Pancreas (tissue), 10 donors: ENCODE measurements at places on chromosomes 5 and 9. TPM values are rescaled to one million over a fixed set of nuclear protein-coding genes. Genes with fewer than 3 reads are reported as not detected.

DNA sequence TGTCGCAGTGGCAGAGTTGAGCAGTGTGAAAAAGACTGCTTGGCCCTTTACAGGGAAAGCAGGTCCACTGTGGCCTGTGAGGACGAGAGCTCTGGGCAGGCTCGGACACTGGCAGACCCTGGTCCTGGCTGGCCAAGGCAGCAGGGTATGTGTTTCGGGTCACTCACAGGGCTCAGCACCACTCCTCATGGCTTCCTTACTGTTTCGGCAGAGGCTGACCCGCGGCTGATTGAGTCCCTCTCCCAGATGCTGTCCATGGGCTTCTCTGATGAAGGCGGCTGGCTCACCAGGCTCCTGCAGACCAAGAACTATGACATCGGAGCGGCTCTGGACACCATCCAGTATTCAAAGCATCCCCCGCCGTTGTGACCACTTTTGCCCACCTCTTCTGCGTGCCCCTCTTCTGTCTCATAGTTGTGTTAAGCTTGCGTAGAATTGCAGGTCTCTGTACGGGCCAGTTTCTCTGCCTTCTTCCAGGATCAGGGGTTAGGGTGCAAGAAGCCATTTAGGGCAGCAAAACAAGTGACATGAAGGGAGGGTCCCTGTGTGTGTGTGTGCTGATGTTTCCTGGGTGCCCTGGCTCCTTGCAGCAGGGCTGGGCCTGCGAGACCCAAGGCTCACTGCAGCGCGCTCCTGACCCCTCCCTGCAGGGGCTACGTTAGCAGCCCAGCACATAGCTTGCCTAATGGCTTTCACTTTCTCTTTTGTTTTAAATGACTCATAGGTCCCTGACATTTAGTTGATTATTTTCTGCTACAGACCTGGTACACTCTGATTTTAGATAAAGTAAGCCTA lies 15.7 kb downstream of the SQSTM1 start:
- DNase-seq: no peak

SAXO1 gene
- not detected for total RNA-seq

DNA sequence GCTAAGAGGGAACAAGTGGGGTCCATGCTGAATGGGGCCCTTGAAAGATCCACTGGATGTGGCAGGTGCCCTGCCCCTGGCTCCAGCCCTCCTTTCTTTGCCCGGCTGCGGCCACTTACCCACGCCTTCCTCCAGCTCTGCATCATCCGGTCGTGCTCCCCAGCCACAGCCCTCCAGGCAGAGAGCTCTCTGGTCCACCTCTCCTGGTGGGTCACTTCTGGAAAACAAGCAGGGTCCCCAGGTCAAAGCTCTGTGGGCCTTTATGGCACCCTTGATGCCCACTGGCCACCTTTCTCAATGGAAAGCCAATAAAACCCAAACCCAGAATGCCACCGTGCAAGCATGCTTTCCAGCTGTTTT lies 45.0 kb downstream of the SECISBP2 start:
- no peak for DNase-seq

- no peak for DNase-seq
These were observed 82.7 kb downstream of the PTPDC1 start for GRCh38 chr9:94166976-94167346.

- no peak for DNase-seq
These were observed 273.2 kb downstream of the SMARCA2 start for GRCh38 chr9:2288309-2288708.

PCDHB12 gene
- 2.5 TPM for total RNA-seq

- DNase-seq: no peak
These were observed 62.1 kb downstream of the CEMIP2 start for GRCh38 chr9:71706176-71706575.

GRCh38 chr5:121503111-121503840 lies 348.4 kb upstream of the FTMT start:
- DNase-seq: no peak

DNA sequence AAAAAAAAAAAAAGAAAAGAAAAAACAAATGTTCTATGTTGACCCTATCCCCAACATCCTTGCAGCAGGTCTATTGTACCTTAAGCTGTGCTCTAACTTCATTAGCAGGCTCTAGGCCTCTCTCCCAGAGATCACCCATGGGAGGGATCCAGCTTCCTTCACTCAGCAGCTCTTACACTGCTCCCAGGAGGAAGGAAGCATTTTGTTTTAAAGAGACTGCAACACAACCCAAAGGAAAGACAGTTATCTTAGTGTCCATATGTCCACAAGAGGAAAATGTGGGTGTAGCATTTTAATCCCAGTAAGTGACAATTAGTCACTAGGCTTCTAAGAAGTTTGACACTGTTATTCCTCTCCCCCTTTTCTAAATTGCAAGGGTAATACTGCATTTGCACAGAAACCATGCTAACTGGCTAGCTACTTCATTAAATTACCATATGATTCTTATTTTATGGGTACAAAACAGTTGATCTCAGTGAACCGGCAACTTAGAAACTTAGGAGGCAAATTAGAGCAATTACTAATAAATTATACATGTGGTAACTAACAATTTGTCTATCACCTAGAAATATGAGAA lies 58.8 kb downstream of the MARCHF3 start:
- DNase-seq: no peak

LECT2 gene
- not detected for total RNA-seq

GRCh38 chr5:15904899-15905830 lies 274.4 kb downstream of the MARCHF11 start:
- DNase-seq: no peak

BRIX1 gene
- 4.3 TPM for total RNA-seq

GMCL2 gene
- total RNA-seq: not detected

JAKMIP2 gene
- 0.19 TPM for total RNA-seq

DNA sequence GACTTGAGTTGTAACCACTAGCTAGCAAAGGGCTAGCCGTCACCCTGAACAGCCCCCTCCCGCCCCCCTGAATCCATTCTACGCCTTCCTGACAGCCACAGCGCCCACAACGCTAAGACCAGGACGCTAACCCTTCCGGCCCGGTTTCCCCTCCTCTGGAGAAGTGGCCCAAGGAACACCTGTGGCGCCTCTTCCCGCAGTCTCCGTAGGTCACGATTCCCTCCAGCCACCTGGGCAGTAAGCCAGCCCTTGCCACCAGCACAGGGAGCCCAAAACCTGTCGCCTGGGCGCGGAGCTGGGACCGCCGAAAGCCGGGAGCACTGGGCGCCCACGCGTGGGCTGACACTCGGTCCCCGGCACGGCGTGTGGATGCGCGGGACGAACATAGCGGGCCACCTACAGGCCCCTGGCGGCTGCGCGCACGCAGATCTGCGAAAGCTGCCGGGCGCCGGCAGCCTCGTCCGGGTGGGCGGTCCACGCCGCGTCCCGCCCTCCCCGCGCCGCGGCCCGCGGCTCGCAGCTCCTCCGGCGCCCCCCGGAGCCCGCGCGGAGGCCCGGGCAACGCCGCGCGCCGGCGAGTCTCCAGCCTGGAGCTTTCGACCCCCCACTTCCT lies 596 bp downstream of the IRF1 start:
- peak; percentile 57 for DNase-seq

- no peak for DNase-seq
These were observed 123.8 kb downstream of the NR3C1 start for GRCh38 chr5:143279698-143280097.

- no peak for DNase-seq
These were observed 60.9 kb upstream of the ORM1 start for GRCh38 chr9:114261987-114262386.

- DNase-seq: no peak
These were observed 50.8 kb downstream of the ALDH7A1 start for GRCh38 chr5:126544087-126544740.

CCDC183 gene
- total RNA-seq: 3.1 TPM

GRCh38 chr5:1818784-1819183 lies 17.6 kb downstream of the NDUFS6 start:
- DNase-seq: no peak

- DNase-seq: no peak
These were observed 162.5 kb upstream of the GAS1 start for GRCh38 chr9:87109851-87110250.

RNF44 gene
- 13.8 TPM for total RNA-seq

DNA sequence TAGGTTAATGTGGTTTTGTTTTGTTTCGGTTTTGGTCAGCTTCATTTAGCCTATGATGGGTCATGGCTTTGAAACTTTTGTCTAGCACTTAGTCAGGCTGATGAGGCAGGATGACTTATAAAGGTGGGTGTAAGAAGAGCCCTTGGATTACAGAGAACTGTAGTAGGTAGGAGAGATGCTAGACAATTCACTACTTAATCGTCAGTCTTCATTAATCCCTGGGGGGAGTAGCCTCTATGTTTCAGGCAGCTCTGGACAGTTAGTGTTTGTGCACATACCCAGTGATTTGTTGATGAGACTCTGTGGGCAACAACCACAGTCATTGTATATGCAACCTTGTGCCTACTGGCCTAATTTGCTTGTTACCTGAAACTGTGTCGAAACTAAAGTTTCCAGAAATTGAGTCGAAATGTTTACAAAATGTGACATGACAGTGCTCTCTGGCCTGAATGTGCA lies 113.3 kb downstream of the MTREX start:
- no peak for DNase-seq

DNA sequence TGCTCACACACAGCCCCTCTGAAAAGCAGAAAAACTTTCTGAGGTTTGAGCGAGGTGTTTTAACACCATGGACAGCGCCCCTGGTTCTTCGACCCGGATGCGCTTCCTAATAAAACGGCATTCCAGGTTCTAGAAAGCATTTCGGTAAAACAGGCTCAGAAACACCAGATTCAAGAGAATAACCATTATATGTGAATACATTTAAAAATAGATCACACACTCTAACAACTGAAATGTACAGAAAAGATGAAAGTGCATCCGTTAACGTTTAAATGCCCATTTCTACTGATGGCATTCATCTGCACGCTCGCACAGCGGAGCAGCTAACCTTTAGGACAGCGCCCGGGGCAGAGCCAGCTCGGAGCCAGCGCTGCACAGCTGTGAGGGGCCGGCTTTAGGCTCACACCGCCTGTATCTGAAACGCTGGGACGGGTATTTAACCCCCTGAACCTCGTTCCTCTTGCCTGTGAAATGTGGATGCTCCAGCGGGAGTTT lies 26.3 kb upstream of the TENT4A start:
- DNase-seq: no peak

- no peak for DNase-seq
These were observed 43.1 kb downstream of the LHX2 start for GRCh38 chr9:124054582-124055227.

FOXI1 gene
- total RNA-seq: not detected

- DNase-seq: no peak
These were observed 637.7 kb downstream of the SLCO4C1 start for GRCh38 chr5:101658433-101658832.

GRCh38 chr5:114419067-114419388 lies 57.2 kb downstream of the KCNN2 start:
- DNase-seq: no peak

DNA sequence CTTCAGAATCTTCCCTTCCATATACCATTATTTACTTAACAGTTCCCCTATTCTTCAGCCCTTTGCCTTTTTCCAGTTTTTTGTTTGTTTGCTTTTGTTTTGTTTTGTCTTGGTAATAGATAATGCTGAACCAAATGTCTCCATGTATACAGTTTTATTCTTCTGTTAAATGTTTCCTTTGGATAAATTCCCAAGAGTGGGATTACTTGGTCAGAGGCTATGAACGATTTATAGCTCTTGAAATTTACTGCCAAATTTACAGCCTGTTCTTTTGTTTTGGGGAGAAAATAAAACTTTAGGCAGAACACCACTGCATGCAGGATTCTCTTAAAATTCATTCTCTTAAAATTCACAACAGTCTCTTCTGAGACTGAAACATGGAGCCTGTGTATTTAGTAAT lies 38.6 kb downstream of the NR4A3 start:
- DNase-seq: no peak

- DNase-seq: no peak
These were observed 169.2 kb upstream of the RGMB start for GRCh38 chr5:98604301-98604700.

- DNase-seq: no peak
These were observed 311.5 kb upstream of the TARS1 start for GRCh38 chr5:33129309-33129708.

SNAPC4 gene
- total RNA-seq: 4.2 TPM

GRCh38 chr5:88829054-88829453 lies 53.9 kb downstream of the MEF2C start:
- DNase-seq: no peak

N4BP3 gene
- total RNA-seq: 0.54 TPM
